Lung (tissue), 17 donors: ENCODE measurements at places on chromosomes 13 and 19.

DNA sequence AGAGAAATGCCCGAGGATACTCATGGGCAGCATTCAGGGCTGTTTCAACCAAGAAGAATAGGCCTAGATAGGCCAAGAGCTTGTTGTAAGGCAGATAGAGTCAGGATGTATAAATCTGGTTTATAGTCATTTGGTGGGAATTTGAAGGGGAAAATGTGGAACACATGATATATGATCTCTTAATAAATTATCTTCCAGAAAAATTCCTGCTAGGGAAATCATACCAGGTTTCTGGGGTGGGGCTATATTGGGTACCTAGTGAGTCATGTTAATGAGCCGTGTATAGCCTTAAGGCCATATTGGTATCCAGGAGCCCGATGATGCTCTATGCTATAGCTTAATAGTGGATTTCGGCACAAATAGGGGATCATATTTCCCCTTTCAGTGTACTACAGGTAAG is 51.5 kb upstream of the HTR2A start:
- no peak for DNase-seq

- no peak for DNase-seq
Measured at GRCh38 chr19:3186891-3187661, 1.3 kb downstream of the NCLN start.

GRCh38 chr19:18401580-18402112 is 4.2 kb upstream of the LRRC25 start:
- peak; percentile 76 for DNase-seq

- peak; percentile 13 for DNase-seq
Measured at GRCh38 chr19:12785431-12786031, 5.8 kb upstream of the JUNB start.

GRCh38 chr13:108700422-108701170 is 71.2 kb downstream of the MYO16 start:
- no peak for DNase-seq

DNA sequence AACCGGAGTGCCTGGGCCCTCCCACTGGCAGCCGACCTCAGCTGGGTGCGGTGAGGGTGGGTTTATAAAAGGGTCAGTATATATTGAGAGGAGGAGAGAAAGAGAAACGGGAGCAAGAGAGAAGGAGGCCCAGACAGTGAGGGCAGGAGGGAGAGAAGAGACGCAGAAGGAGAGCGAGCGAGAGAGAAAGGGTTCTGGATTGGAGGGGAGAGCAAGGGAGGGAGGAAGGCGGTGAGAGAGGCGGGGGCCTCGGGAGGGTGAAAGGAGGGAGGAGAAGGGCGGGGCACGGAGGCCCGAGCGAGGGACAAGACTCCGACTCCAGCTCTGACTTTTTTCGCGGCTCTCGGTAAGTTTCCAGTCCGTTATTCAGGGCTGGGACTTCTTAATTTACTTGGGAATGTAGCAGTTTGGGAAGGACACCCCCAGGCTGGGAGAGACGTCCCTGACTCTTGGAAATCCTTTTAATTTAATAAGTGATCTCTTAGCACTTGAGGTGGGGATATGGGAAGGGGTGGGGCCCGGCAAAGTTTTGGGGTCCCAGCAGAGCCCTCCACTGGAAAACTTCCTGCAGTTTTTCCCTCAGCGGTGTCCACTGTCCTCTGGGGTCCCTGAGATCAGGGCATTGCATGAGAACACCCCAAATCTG is at the start of gene EMP3:
TSS of gene EMP3 (plus strand) at position 288 of the 646 bp plus-strand sequence. CDS start 1,293 bp downstream, outside the sequence.
- peak; percentile 93 for DNase-seq

GRCh38 chr19:50666346-50667176 is 17.3 kb downstream of the C19orf81 start:
- DNase-seq = no peak

GRCh38 chr13:46855166-46855565 is 41.7 kb downstream of the HTR2A start:
- DNase-seq = no peak

DNA sequence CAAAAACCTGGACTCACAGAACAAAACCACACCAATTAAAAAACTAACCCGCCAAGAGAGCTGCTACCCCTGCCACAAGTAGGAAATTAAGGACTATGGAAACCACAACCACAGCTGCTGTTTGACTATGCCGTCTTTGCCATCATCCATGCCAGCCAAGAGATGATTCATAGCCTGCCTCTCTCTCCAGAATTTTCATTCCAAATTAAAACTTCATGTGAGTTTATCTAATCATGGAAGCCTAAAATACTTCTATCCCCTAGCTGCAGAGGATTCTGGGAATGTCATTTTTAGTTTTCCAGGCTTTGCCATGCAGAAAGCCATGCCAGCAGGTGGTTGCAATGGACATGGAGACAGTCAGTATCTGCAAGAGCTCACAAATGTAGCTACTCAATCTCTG is 27.6 kb upstream of the GTF2F2 start:
- no peak for DNase-seq

- DNase-seq = peak; percentile 90
Measured at GRCh38 chr13:22086597-22087330, 415.9 kb downstream of the FGF9 start.

GRCh38 chr19:48551437-48552302 is at the start of gene SULT2B1:
TSS of gene SULT2B1 (plus strand) at chr19:48552172. CDS start at chr19:48552253, 81 bp downstream.
- DNase-seq = no peak

GRCh38 chr13:70784207-70784989 is 676.1 kb upstream of the KLHL1 start:
- DNase-seq = no peak

DNA sequence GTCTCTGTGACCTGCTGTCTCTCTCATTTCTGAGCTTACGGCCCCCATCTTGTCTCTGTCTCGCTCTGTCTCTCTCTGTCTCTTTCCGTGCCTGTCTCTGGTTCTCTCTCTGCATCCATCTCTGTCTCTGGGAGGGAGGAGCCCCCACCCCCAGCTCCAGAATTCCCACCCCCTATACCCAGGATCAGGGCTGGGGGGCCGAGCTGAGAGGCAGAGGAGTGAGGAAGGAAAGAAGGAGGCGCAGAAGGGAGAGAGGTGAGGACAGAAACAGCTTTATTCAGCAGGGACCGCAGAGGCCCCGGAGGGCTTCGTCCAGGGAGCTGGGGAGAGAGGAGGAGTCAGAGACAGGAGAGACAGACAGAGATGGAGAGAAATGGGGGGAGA is 14.0 kb downstream of the JOSD2 start:
- no peak for DNase-seq

DNA sequence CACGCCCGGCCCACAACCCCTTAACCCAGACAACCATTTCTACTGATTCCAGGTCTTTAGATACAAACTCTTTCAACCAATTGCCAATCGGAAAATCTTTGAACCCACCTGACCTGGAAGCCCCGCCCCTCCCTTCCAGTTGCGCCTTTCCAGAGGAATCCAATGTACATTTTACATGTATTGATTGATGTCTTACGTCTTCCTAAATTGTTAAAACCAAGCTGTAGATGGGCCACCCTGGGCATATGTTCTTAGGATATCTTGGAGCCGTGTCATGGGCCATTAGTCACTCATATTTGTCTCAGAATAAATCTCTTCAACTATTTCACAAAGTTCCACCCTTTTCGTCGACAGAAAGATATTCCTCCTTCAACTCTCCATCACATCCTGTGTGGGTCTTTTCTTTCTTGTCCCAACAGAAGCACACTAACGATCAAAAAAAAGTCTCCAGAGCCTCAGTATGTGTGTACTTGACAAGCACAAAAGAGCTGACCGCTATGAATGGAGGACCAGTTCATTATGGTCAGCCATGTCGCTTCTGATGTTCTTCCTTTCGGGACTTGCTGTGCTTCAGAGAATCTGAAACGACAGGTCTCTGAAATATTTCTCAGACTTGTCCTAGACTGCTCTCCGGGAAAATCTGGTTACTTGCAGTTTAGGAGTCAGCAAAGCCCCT is 601 bp upstream of the ZNF749 start:
- DNase-seq = peak; percentile 15

DNA sequence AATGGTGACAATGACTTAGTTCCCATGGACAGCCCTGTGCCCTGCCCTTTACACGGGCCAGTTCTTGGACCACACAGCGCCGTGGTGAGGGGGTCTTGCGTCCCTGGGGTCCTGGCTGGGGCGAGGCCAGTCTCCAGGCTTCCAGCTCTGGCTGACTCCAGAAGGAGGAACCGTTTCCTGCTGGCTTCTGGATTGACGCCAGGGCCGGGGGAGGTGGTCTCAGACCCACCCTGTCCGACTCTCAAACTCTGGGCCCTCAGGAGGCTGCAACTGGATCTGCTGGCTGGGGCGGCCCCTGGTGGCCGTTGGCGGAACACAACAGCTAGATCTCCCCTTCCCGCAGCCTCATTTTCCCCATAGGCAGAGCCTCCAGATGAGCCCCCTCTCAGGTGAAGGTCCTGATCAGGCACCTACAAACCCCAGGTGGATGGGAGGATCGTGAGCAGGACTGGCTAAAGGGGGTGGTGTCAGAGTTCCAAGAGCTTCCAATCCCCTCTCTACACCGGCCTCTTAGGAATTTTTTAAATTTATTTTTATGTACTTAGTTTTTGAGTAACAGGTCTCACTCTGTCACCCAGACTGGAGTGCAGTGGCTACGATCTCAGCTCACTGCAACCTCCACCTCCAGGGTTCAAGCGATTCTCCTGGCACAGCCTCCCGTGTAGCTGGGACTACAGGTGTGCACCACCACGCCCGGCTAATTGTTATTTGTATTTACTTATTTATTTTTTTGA is 8.0 kb downstream of the CCDC194 start:
- DNase-seq = peak; percentile 84

DNA sequence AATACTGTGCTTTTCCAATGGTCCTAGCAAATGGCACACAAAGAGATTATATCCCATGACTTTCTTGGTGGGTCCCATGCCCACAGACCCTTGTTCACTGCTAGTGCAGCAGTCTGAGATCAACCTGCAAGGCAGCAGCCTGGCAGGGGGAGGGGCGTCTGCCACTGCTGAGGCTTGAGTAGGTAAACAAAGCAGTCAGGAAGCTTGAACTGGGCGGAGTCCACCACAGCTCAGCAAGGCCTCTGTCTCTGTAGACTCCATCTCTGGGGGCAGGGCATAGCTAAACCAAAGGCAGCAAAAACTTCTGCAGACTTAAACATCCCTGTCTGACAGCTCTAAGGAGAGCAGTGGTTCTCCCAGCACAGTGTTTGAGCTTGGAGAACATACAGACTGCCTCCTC is 82.9 kb downstream of the ZNF737 start:
- peak; percentile 10 for DNase-seq
